ENCODE measurements at places on chromosomes 16 and 17.

- no peak for DNase-seq
Observed at GRCh38 chr17:78450696-78451345, 72.4 kb downstream of the PGS1 start.

GRCh38 chr17:16488186-16488967 is 3.6 kb downstream of the LRRC75A start:
- no peak for DNase-seq

DNA sequence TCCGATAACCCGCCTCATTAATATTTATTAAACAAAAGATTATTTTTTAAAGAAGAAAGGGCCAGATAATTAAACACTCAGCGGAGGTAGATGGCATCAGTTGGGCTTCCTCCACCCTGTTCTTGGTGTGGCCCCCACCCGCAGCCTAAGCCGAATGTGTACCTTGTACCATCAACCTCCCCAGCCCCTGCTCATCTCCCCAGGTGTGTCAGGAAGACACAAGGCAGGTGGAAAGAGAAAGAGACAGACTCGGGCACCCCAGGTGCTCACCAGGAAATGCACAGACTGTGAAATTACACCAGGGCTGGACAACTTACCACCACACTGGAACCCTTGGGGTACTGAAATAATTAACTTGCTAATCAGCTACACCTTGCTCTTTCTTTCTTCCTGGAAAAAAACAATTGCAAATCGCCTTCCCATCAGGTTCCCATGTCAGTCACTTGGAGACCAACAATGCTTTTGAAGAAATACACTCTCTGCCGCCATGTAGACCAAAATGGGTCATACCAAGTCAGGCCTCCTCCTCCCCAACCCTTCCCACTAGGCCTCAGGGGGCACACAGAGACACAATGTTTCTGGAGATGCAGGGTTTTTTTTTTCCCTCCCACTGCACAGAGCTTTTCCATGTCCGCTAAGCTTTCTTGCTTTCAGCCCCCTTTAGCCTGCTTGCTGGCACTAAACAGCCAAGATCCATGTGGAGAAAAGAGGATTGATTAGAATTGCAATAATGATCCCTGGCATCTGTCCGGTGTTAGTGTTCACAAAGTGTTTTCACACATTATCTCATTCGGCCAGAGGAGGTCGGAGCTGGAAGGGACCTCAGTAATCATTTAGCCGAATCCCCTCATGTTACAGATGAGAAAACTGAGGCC is 8.6 kb upstream of the LHX1 start:
- no peak for DNase-seq

GRCh38 chr16:2039274-2040031 is 8.2 kb downstream of the NTHL1 start:
- no peak for DNase-seq

DNA sequence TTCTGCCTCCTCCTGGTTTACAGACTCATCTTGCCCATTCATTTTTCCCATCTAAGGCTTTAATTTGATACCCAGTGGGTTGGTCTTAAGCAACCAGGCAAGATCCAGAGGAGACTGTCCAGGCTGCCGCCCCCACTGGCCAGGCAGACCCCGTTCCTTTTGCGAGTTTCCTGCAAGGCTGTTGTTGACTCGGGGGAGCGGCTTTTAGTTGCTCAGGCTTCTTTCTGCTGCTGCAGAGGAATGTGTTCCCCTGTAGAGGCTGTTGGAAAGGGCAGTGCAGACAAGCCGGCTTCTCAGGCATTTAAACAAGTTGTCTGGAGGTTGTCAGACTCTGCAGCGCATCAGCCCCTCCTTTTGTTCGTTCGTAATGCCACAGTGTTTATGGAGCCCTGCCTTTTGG is 231.2 kb downstream of the PRKCA start:
- DNase-seq, result no peak

Data from left renal cortex interstitium (tissue), 4 donors.